ENCODE measurements at places on chromosomes 12 and 14. TPM values are rescaled to one million over a fixed set of nuclear protein-coding genes. Genes with fewer than 3 reads are reported as not detected.

DNA sequence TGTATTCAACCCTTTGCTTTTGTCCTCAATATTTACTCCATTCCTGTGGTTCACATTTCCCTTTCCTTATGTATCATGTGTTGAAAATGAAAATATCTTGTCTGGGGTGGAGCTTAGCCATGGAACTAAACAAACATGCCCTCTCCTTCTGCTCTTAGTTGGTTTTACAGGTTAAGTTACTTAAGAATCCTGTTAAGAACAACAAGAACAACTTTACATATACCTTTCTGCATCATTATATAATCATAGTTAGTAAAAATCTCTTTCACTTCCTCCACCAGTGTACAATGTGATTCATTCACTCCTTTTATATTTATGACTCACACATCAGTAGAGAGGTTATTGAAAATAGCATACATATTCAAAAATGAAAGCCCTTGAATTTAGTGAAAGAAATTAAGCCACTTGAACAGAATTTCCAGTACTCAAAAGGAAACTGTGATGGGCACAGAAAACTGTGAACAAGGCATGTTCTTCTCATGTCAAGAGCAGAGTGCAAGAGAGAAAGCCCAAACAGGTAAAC lies 307.7 kb downstream of the CCDC91 start:
- H3K27me3 ChIP-seq: no peaks in the 10 kb centered on the region
- peaks cover 12% of the 10 kb centered on the region for H3K4me1 ChIP-seq
- no peak overlapping the region for H3K4me3 ChIP-seq

The PZP gene
- not detected for total RNA-seq

- no peak for DNase-seq
- H3K36me3 ChIP-seq: no peaks in the 10 kb centered on the region
- no peak overlapping the region for H3K27ac ChIP-seq
- no peak overlapping the region for H3K4me3 ChIP-seq
- H3K27me3 ChIP-seq: no peaks in the 10 kb centered on the region
- H3K4me1 ChIP-seq: no peaks in the 10 kb centered on the region
Measured at GRCh38 chr12:43493261-43493797, 58.7 kb downstream of the ADAMTS20 start.

GRCh38 chr12:110849221-110849620 lies 2.4 kb downstream of the CCDC63 start:
- H3K4me1 ChIP-seq: no peaks in the 10 kb centered on the region
- peaks cover 28% of the 10 kb centered on the region for H3K27me3 ChIP-seq
- H3K27ac ChIP-seq: no peak overlapping the region
- H3K4me3 ChIP-seq: no peak overlapping the region
- H3K36me3 ChIP-seq: no peaks in the 10 kb centered on the region

The MYF6 gene
- not detected for total RNA-seq
